ENCODE measurements at places on chromosomes 5 and 9. TPM values are rescaled to one million over a fixed set of nuclear protein-coding genes. Genes with fewer than 3 reads are reported as not detected.

DNA sequence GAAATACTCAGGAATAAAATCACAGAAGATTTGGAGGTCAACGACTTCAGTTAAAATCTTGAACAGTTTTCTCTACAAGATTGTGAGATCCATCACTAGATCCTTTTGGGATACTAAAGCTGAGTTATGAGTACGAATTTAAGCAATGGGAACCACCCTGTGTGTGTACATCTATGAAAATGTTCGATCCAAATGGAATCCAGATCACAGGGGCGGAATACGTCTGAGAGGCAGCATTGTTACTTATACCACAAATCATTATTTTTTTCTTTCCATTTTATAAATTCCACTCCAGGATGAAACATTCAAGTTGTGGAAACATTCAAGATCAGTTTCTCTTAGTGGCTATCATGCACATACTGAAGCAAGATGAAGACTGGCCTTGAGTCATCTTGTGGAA lies 239.3 kb upstream of the PAPPA start:
- DNase-seq: no peak

GRCh38 chr5:12354686-12355085 lies 450.4 kb upstream of the CTNND2 start:
- no peak for DNase-seq

DNA sequence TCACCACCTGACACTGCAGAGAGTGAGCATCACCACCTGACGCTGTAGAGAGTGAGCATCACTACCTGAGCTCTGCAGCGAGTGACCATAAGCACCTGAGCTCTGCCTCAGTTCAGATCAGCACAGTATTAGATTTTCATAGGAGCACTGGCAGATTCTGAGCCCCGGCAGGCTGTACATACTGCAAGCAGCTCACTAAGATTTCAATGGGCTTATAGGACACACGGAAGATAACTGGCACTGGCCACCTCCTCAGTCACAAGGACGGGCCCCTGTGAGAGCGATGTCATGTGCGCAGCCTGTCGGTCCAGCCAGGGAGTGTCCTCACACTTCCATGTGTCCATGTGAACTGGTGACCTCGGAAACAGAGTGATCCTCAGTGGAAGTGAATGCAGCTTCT lies 153.5 kb upstream of the IRX2 start:
- peak; percentile 46 for DNase-seq

GRCh38 chr9:120377268-120378159 lies 202.5 kb downstream of the CDK5RAP2 start:
- DNase-seq: peak; percentile 58

DNA sequence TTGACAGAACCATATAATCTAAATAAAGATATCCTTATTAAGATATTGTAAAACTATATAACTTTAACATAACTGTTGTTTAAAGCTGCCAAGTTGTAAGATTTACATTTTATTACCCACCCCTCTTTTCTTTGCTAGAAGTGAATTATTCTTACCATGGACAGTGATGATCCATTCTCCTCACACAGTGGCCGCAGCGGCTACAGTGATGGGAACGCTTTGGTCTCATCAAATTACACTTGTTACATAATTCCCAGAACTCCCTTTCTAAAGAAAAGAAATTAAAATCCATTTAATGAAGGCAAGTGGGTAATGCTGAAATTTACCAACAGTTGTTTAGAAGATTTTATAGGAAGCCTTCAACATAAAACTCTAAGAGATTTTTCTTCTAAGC lies 31.2 kb downstream of the ZDHHC21 start:
- no peak for DNase-seq

DNA sequence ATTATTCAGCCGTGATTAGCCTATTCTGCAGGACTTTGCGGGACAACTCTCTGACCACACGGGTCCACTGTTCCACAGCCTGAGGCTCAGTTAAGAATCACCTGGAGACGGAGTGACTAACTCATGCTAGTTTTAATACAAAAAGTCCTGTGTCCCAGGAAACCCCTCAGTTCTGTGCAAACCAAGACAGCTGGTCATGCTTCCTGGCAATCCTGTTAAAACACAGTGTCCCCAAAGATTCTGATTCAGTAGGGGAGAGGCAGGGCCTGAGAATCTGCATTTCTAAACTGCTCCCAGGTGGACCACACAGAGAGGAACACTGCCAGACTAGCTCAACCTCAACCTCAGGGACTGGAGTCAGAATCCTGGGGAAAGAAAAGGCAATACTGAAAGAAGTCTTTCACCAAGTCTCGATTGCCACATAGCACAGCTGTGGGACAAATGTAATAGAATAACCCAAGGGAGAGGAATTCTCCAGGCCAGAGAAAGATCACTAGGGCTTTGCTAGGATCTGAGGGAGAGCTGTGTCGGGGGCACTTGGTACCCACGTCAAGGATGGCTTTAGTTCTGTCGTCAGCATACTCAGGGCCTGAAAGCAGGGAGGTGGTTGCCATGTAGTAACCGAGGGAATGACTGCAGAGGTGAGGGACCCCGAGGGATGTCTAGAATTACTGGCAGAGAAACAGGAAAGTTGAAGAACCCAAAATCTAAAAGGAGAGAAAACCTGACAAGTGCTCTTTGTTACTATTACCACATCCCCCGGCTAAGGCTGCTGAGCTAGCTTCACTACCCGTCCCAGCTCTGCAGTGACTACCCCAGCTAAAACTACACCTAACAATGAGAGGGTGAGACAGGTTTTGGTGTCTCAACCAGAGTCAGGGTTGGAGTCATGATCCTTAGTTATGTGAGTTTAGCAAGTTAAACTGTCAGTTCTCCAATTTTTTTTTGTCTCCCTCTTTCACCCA lies 8.6 kb downstream of the SUSD1 start:
- DNase-seq: no peak

- no peak for DNase-seq
Measured at GRCh38 chr5:101244621-101245020, 341.5 kb upstream of the ST8SIA4 start.

Gene PCDH12
- total RNA-seq: 8.7 TPM

Gene IFNA13
- total RNA-seq: not detected

Gene CSF1R
- total RNA-seq: 30.8 TPM

Gene PLEKHG4B
- total RNA-seq: not detected

Gene TIMD4
- not detected for total RNA-seq

Data from posterior vena cava (tissue), 2 donors.